ENCODE measurements at places on chromosomes 16 and 17.

- DNase-seq, result peak; percentile 48
Measured at GRCh38 chr17:63984236-63984635, 11.5 kb upstream of the SCN4A start.

GRCh38 chr17:27549251-27549893, 81.6 kb upstream of the LGALS9 start:
- no peak for DNase-seq

- DNase-seq, result no peak
Measured at GRCh38 chr16:6977291-6977690, 355.4 kb upstream of the RBFOX1 start.

GRCh38 chr16:24206926-24207325, 49.2 kb upstream of the CACNG3 start:
- DNase-seq, result no peak

DNA sequence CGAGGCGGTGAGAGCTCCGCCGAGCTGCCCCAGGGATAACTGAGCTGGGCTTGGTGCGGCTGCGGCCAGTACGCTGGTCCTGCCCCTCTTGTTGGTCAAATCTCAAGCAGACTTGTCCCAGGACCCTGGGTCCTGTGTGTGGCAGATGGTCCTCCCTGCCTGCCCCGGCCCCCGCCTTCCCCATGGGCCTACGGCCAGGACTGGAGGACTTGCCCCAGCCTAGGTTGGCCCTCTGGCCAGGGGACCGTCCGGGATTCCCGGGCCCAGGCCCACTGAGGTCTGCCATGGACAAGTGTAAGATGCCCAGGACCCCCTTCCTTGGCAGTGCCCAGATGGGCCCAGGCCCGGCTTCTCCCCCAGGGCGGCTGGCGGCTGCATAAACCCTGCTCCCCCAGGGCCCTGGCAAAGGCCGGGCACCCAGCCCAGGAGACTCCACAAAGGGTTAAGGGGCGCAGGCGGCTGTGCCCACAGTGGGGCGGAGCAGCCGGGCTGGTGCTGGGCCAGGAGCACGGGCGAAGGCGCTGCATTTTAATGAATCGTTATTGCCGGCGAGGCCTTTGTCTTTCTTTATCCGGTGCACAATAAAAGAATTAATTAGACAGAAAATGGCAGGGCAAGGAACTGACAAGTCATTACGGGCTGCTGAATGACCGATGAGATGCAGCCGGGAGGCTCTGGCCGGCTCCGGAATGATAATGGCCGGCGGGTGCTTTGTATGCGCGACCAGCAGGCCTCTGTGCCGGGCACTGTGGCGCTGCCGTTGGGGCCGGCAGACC, 9.1 kb downstream of the SOX8 start:
- no peak for DNase-seq

DNA sequence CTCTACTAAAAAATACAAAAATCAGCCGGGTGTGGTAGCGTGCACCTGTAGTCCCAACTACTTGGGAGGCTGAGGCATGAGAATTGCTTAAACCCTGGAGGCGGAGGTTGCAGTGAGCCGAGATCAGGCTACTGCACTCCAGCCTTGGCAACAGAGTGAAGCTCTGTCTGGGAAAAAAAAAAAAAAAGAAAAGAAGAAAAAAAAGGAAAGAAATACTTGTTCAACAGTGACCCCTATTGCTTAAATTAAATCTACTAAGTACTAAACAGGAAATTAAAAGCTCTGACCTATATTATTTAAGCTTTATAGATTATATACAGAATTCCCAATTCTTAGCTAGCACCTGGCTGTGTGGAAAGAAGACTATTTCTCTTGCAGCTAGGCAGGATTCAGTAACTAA, 48.9 kb downstream of the FBXL20 start:
- DNase-seq, result no peak

- DNase-seq, result peak; percentile 79
Measured at GRCh38 chr16:14409563-14409962, 220.5 kb downstream of the PARN start.

- DNase-seq, result peak; percentile 63
Measured at GRCh38 chr17:56653877-56654276, 60.4 kb downstream of the NOG start.

All from AG20443 (cell line).